ENCODE measurements at places on chromosomes 5 and 9.
A peak's percentile ranks its signal among the peaks of the same experiment; 100 is the strongest.

GRCh38 chr9:130266236-130267098, 907 bp downstream of the HMCN2 start:
- no peak for DNase-seq

GRCh38 chr5:150372639-150373038, 15.1 kb downstream of the TCOF1 start:
- DNase-seq = no peak

DNA sequence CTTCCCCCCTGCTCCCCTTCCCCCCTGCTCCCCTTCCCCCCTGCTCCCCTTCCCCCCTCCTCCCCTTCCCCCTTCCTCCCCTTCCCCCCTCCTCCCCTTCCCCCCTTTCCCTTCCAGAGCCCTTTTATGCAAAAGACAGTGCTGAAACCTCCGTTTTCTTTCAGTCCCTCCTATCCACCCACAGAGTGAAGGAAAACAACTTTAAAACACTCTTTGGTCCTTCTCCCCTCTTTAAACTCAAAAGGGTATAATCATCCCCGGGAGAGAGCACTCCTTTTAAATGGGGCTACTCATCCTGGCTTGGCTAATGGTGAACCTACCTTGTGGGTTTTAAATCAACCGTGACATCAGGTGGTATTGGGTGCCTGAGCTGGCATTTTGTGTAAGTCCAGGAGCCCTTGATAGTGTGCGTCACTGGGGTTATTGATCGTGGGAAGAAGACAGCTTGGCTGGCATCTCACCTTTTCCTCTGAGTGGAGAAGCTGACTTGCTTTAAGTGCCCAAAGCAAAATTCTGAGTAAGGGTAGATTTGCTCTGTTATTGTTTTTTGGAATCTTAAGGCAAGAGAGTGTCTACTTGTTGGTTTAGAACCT, 2.7 kb downstream of the LARP1 start:
- no peak for DNase-seq

DNA sequence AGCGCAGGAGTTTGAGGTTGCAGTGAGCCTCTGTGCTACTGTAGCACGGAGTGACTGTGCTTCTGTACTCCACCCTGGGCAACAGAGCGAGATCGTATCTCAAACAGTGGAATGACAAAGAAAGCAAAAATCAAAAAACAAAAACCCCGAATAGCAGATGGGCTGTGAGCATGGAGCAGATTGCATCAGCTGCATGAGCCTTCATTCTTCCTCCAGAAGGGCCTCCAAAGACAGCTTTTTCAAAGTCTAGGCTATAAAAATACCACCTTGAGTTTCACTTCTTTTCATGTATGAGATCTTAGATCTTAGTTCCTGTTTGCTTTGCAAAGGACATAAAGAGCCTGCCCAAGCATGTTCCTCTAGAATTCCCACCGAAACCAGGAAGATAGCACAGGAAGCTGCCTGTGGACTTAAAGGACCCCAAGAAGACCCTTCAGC, 15.0 kb upstream of the HSPB3 start:
- no peak for DNase-seq

DNA sequence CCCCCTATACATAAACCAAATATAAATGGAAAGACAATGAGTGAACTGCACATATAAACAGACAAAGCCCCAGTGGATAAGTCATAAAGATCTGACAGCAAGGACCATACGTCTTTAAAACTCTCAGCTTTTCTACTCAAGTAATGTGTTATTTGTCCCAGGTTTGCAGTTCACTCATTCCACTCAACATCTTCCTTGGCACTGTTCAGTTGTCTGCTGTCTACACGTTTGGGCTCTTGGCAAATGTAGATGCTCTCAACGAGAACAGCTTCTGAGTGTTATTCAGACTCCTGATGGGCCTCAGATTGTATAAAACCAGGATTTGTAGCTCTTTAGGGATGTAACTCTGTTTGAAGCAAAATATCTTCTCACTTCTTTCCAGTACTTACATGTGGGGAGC, 198.2 kb upstream of the SEMA6A start:
- no peak for DNase-seq

DNA sequence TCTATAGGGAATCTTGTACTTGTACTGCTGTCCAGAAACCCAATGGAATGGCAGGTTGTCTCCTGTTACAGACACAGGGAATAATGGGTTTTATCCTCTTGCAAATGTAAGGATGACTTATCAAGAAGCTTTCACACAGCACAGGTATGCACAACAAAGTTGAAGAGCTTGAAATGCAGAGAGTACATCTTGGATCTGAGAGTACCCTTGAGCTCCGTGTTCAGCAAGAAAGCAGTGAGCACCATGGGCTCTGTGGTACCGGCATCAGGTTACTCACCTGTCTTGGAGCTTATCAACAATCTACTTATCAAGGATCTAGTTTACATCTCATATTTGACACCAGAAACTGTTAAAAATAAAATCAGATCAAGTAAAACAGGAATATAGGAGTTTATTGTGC, 22.0 kb upstream of the EMB start:
- no peak for DNase-seq

DNA sequence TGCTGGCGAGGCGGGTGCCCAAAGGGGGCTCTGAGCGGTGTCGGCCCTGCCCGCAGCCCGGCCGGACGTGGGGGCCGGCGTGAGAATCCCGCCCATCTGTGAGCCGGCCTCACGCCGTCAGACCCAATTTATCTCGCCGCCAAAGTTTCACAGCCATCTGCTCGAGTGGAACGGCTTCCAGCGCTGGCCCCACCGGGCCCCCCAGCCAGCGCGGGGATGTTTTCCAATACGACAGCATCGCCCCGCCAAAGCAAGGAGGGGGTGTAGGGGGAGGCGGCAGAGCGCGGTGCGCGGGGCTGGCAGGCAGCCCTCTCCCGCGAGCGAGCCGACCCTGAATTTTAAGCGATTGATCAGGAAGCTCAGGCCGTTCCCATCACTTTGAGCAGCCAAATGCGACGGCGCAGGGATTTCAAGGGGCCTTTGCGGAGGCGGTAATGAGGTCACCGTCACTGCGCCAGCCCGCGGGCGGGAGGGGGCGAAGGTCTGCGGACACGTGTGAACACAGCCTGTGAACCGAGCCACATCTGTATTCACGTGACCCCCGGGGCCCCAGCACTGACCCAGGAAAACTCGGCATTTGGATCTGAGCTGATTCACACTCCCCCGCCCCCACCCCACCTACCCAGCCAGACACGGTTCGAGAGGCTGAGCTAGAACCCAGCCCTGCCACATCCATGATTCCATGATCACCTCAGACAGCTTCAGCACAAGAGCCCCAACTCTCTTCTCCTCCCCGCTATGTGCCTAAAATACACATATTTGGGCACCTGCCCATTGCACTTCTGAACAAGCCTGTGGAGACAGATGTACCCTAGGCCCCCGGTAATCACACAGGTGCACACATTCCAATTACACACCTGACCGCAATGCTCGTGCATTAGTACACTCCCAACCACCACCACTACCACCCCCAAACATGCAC, 47.8 kb upstream of the PSD2 start:
- DNase-seq = peak; percentile 13

GRCh38 chr9:130142641-130143040, 29.6 kb upstream of the NCS1 start:
- peak; percentile 86 for DNase-seq

GRCh38 chr5:118522626-118523025, 465.7 kb downstream of the DTWD2 start:
- no peak for DNase-seq

GRCh38 chr5:10729320-10730042, 31.6 kb downstream of the DAP start:
- no peak for DNase-seq

GRCh38 chr5:156753846-156754245, 96.2 kb upstream of the PPP1R2B start:
- no peak for DNase-seq

GRCh38 chr9:29150606-29151005, 1577.3 kb upstream of the C9orf72 start:
- DNase-seq = no peak

- DNase-seq = no peak
Measured at GRCh38 chr5:171968531-171968930, 37.9 kb downstream of the FBXW11 start.

All from SHP77 (cell line).